BJ (cell line): ENCODE measurements at places on chromosomes 6 and 20.

- DNase-seq: peak; percentile 8
Measured at GRCh38 chr6:49606721-49607390, 29.8 kb downstream of the RHAG start.

GRCh38 chr6:36751091-36751490, 53.5 kb downstream of the RAB44 start:
- DNase-seq: no peak

GRCh38 chr6:46896871-46897270, 24.9 kb downstream of the ADGRF5 start:
- no peak for DNase-seq

GRCh38 chr6:35128042-35128441, 13.1 kb downstream of the TCP11 start:
- DNase-seq: no peak

GRCh38 chr6:97218912-97219311, 64.1 kb downstream of the MMS22L start:
- no peak for DNase-seq

GRCh38 chr6:24397631-24398030, 5.1 kb upstream of the MRS2 start:
- DNase-seq: no peak

DNA sequence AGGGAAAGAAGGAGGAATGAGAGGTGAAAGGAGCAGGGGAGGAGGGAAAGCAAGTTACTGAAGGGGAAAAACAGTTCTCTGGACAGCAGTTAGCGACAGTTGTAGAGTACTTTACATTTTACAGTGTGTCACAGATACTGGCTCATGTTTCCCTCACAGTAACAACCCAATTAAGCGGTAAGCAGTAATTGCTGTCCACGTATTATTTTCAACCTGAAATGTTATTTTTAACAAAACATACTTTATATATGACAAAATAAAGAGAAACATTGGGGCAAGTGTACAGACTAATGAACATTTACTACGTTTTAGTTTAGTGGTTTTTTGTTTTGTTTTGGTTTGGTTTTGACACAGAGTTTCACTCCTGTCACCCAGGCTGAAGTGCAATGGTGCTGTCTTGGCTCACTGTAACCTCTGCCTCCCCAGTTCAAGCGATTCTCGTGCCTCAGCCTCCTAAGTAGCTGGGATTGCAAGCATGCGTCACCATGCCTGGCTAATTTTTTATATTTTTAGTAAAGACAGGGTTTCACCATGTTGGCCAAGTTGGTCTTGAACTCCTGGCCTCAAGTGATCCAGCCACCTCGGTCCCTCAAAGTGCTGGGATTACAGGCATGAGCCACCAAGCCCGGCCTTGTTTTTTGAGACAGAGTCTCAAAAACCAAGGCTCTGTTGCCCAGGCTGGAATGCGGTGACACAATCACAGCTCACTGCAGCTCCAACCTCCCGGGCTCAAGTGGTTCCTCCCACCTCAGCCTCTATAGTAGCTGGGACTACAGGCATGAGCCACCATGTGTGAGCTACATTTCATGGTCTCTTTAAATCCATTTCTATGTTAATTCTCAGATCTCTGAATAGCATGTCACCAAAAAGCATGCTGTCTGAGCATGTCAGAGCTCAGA, 22.6 kb upstream of the BTN3A2 start:
- no peak for DNase-seq
